ENCODE measurements at places on chromosomes 2 and 18.

DNA sequence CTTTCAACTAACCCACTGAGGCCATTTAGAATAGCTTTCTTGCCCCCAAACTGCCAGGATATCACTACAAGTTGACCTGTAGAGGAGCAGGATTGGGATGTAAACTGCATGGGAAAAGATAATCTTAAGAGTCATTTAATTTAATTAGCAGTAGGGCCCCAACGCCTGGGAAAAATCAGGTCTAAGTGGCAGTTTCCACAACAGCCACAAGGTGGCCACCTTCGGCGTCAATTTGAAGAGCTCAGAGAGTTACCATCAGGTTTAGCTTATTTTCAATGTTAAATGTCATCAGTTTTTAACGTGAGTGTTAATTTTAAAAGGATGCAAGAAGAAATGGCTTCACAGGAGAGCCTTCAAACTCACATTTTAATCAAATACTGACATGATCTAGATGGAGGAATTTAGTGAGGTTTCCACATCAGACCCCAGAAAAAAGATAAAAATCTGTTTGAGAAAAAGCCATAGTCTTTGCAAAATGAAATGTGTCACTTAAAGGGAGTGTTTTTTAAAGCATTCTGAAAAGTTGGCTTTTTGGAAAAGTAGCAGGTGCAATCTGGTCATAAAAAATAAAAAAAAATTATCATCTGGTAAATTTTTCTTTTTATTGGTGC lies 77.3 kb upstream of the UPP2 start:
- DNase-seq: peak; percentile 39

GRCh38 chr2:215136669-215137328 lies 1.6 kb downstream of the ABCA12 start:
- no peak for DNase-seq

DNA sequence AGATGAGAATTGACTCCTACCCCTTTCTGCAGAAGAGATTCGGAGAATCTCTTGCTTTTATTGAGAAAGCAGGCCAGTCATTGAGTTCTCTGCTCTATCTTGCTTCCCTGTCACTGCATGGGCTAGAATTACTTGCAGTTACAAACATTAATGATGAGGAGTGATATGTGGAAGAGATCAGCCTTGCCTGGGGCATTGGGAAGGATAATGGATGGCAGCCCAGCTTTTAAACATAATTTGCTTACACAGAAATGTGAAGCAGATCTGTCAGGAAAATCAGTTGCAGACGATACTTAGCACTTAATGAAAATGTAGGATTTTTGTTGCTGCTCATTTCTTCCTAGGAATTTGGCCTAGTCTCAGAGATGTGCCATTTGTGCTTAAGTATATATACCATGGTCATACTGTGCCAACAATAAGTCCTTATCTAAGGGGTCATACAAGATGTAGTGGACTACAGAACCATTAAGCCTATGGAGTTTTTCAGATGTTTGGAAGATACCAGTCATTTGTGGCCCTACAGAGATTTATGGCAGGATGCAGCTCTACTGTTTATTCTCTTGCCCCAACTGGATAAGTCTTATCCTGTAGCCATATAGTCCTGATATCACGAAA lies 92.7 kb downstream of the XRCC5 start:
- DNase-seq: no peak

GRCh38 chr2:178269438-178270224 lies 75.3 kb downstream of the OSBPL6 start:
- DNase-seq: no peak

- no peak for DNase-seq
Measured at GRCh38 chr2:28661589-28662001, 90.0 kb upstream of the PPP1CB start.

GRCh38 chr2:69902213-69902922 lies 8.6 kb downstream of the SNRNP27 start:
- DNase-seq: no peak

DNA sequence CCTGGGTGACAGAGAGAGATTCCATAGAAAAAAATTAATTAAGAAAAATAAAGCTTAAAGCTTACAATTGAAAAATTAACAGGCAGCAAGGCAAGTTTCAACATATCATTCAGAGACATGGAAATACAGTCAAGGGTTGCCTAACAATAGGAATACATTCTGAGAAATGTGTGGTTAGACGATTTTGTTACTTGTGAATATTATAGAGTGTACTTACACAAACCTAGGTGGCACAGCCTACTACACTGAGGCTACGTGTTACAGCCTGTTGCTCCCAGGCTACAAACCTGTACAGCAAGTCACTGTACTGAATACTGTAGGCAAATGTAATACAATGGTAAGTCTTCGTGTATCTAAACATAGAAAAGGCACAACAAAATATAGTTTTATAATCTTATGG lies 27.7 kb upstream of the ZBTB7C start:
- DNase-seq: no peak

- DNase-seq: no peak
Measured at GRCh38 chr2:57434441-57434840, 612.2 kb upstream of the VRK2 start.

- DNase-seq: no peak
Measured at GRCh38 chr18:29378651-29379136, 1201.8 kb upstream of the CDH2 start.

DNA sequence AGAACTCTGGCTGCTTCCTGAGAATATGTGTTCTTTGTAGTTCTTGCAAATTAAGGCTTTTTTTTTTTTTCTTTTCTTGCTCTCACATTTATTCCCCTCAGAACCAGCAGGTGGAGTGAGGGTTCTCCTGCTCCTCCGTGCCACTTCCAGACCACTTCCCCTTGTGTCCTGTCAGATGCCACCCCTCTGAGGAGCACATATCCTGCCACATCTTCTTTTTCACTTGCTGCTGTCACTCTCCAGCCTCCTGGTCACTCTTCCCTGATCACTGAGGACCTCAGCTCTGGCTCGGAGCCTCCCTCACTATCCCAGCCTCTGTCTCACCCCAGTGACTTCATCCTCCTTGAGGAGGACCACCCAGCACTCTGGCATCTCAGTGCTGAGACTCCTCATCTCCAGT lies 100.5 kb downstream of the TACR1 start:
- DNase-seq: no peak
